ENCODE measurements at places on chromosomes 6 and 20.

DNA sequence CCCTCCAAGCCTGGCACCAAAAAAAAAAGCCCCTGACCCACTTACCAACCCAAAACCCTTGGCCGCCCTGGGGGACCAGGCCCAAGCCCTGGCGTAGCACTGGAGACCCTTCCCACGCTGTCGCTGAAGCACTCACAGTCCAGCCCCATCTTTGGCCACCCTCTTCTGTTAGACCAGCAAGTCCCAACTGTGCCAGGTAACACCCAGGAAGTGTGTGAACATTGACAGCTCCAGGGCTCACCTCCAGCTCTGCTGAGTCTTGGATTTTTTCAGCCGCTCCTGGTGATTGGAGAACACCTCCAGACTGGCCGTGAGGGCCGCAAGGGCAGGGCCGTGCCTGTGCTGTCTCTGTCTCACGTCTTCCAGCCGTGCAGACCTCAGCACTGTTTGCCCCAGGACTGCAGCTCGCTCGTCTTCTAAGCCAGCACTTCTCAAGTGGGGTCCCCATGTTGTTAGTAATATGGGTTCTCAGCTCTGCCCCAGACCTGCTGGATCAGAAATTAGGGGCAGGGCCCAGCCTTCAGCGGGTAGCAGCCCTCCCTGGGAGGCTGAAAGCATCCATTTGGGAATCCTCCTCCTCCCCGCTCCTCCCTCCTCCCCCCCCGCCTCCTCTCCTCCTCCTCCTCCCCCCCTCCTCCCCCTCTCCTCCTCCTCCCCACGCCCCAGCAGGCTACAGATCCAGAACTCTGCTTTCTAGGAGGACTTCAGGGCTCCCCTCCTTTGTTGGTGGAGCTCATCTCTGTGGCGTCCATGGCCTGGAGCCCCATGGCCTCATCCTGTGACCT lies 18.1 kb downstream of the NPEPL1 start:
- DNase-seq: no peak

DNA sequence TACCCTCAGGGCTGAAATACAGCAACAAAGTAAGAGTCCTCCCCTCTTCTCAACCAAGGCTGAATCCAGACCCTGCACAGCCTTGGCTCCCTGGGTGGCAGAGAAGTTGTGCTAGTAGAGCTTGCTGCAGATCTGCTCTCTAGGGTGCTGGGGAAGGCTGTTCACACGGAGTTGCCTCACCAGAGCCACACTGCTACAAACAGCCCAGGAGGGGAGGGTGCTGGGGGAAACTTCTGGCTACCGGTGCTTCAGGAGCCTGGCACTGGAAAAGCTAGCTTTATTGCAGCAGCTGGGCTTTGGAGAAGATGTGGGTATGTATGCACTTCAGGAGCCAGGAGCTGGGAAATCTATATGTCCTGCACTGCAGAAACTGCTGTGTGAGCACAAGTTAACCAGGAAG lies 37.6 kb upstream of the SUPT3H start:
- DNase-seq: no peak

GRCh38 chr6:138590796-138591709 lies 91.8 kb upstream of the NHSL1 start:
- DNase-seq: no peak

DNA sequence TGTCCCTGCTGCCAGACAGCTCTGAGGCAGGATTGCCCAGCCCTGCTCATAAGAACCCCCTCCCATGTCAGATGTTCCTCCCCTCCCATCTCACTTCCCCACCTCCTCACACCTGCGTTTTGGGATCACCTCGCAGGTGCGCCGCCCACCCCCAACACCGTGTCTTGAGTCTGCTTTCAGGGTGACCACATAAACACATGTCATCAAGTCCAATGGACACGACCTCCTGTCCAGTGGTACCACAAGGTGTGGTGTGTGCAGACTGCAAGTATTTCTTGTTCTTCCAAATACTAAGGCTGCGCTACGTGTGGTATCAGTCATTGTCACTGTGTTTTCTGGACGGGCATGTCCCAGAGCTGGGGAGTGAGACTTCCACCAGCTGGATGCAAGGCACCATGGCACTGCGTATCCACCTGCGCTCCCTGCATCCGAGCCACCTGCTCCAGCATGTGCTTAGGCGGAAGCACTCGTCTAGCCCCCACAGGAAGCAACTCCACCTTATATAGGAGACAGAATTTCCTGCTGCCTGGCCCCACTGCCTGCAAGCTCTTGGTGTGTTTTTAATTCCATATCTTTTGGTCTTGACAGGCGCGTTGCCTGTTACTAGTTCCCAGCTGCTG lies 119.7 kb upstream of the NXT1 start:
- no peak for DNase-seq

DNA sequence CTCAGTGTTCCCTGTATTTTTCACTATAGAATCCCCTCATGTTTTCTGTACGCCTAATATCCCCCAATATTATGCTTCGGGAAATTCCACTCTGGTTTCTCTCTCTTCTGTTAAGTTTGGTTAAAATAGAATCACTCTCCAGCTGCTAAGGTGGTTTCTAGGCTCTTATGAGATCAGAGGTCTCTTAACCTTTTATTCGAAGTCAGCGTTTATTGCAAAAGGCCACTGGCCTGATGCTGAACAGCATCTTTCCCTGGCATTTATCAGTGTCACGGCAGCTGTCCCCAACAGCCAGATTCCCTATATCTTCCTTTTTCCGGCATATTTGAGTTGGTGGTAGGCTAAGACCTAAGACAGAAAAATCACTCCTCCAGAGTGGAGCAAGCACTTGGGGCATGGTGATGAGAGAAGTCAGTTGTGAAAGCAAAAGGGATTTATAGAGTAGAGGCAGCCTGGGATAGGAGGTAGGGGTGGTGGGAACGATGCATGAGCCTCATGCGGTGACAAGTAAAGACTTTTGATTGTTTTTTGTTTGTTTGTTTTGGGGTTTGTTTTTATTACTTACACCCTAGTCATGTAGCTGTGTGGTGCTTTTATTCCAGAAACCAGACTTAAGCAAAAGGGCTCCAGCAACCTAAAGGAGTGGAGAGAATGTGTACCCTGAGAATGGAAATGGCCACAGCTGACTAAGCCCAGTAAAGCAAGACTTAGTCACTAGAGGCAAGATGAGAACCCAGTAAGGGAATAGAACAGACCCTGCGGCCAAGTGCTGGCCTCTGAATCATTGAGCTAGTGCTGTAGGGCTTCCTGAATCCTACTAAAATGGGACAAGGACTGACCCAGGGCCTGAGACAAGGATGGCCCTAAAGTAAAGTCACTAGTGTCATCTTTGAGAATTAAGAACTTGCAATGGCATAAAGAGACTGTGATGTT lies 233.0 kb upstream of the PRND start:
- no peak for DNase-seq

GRCh38 chr20:17365831-17366230 lies 139.0 kb downstream of the PCSK2 start:
- DNase-seq: no peak

DNA sequence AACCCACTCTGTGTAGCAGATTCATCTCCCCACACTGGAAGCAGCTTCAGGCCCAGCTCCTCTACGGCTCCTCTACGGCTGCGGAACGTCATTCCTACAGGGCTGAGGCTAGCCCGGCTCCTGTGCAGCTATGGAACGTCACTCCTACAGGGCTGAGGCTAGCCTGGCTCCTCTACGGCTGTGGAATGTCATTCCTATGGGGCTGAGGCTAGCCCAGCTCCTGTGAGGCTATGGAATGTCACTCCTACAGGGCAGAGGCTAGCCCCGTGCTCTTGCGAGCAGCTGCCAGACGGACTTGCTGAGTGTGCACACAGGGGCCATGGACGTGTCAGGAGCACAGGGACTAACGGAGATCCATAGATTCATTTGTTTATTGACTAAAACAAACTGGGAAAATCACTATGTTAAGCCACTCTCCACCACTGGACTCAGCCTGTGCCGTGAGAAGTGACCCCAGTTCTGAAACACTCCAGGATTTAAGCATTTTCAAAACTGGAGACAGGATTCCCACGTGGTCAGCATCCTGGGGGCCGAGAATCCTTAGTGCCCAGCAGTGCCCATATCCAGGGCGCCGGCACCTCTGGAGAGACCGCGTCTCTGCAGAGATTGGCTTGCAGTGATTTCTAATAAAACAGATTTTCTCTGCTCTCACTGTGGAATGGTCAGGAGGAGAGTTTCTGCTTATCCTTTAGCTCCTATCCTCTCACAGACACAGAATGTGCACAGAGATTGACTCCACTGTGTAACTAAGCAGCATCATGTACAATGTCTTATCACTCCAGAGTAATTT lies 5.0 kb downstream of the KCNQ2 start:
- DNase-seq: no peak

- no peak for DNase-seq
These were observed 48.2 kb downstream of the PLG start for GRCh38 chr6:160750276-160750689.

GRCh38 chr6:167849846-167850459 lies 23.2 kb downstream of the AFDN start:
- DNase-seq: no peak
